ENCODE measurements at places on chromosomes 16 and 17.

GRCh38 chr17:31915456-31916100, 14.1 kb upstream of the UTP6 start:
- no peak for DNase-seq

- DNase-seq = no peak
These were observed 18.0 kb downstream of the FOXF1 start for GRCh38 chr16:86528061-86528929.

GRCh38 chr17:7147772-7148171, 31.4 kb downstream of the ASGR1 start:
- no peak for DNase-seq

DNA sequence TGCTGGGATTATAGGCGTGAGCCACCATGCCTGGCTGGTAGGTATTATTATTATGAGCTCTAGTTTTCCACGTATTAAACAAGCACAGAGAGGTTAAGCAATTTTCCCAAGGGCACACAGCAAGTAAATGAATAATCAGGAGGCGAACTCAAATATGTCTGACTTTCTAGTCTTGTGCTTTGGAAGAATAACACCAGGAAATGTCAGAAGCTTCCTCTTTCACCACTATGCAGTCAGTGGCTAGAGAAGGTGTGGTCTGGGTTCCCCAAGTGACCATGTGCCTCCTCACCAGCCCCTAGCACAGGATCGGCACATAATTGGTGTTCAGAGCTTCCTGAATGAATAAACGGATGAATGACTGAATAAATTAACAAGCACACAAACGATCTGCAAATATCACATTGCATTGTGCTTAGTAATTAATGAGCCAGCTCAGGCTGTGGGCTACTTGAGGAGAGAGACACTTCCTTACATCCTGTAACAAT, 21.6 kb upstream of the SCNN1B start:
- no peak for DNase-seq

DNA sequence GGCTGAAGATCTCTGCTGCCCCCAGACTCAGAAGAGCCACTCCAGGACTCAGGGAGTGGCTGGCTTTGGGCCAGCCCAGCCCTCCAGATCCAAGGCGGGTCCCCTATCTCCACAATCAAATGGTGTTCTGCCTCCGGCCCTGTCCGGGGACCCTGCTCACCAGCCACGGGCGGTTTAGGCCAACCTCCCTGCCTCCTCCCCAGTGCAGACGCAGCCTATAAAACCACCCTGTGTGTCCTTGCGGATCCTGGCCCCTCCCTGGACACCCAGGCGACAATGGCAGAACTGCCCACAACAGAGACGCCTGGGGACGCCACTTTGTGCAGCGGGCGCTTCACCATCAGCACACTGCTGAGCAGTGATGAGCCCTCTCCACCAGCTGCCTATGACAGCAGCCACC, at the start of gene SLC12A3:
TSS of gene SLC12A3 (plus strand) at position 248 of the 400 bp plus-strand sequence. CDS start at position 277, 29 bp downstream.
- DNase-seq = no peak

DNA sequence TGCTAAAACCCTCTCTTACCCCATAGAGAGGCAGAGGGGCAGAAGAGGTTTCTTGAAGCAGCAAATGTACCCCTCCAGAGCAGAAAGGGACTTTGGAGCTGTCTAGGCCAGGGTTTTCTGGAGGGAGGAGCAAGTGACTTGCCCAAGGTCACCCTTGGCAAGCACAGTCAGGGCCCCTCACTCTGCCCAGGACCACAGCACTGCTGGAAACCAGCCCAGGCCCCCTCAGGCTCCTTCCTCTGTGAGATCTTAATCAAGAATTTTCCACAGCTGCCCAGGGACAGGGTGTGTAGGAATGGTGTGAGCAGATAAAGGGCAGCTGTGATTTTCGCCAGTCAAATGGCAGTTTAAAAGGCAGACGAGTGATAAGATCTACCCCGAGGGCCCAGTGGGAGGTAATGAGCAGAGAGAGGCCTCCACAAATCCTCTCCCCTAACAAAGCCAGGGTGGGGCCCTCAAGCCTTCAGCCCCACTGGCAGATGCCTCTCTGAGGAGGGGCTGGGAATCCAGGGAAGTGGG, 3.9 kb upstream of the SLC12A3 start:
- DNase-seq = no peak

- no peak for DNase-seq
These were observed 51.3 kb downstream of the FTO start for GRCh38 chr16:53755026-53755910.

DNA sequence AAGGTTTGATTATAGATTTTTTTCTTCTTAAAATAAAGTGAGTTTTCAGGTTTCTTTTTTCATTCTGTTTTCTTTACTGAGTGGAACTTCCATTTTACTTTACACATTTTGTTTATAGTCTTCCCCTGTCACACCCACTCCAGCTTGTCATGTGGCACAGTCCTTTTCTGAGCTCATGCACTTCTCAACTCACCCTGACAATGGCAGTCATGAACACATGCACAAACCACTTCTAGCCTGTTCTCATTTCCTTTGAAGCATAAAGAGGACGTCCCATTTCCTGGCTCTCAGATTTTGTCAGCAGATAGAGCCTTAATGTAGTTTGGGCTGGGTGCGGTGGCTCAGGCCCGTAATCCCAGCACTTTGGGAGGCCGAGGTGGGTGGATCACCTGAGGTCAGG, 168.0 kb downstream of the AHSP start:
- no peak for DNase-seq

- DNase-seq = peak; percentile 31
These were observed 2.0 kb upstream of the ARRB2 start for GRCh38 chr17:4708436-4708835.

DNA sequence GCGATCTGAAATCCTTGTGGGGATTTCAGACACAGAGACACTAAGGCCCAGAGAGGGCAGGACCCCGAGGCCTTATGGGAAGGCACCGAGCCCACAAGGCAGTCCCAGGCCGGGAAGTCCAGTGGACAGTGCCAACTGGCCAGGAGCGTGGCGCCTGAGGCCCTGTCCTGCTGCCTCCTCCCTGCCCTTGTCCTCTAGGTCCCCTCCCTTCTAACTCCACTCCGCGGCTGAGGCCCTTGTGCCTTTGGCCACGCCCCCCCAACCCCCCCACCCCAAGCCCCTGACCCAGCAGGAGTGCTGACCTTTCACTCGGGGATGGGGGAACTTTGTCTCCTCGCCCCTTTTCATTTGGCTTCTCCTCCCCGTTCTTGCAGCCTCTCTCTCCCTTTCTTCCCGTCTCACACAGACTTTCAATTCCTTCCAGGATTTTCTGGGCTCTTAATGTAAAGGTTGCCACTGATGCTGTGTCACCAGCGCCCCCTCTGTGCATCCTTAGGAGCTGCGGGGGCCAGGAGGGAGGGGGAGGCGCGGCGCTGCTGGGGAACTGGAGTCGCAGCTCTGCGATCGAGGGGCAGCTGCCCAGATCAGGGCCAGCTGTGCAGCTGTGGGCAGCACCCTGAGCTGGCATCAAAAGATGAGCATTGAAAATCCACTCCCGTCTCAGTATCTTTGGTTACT, 29.1 kb downstream of the CRHR1 start:
- no peak for DNase-seq

DNA sequence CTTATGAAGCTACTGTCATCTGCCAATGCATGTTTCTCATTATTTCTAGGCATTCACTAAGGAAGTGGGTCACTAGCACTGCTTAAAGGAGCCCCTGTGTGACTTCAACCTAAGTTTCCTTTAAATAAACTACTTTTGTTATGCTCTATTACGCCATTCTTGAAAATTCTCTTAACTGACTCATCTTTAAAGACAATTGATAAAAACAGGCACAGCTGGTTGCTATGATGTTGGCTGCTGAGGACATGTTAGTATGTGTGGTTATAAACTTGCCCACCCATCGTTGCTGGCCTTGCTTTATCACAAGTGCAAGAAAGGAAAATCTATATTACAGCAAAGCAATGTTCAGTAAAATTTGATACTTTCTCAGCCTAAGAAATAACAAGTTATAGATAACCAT, 75.8 kb upstream of the CNTNAP4 start:
- DNase-seq = no peak

GRCh38 chr17:70169709-70170597, 621 bp downstream of the KCNJ2 start:
- no peak for DNase-seq

DNA sequence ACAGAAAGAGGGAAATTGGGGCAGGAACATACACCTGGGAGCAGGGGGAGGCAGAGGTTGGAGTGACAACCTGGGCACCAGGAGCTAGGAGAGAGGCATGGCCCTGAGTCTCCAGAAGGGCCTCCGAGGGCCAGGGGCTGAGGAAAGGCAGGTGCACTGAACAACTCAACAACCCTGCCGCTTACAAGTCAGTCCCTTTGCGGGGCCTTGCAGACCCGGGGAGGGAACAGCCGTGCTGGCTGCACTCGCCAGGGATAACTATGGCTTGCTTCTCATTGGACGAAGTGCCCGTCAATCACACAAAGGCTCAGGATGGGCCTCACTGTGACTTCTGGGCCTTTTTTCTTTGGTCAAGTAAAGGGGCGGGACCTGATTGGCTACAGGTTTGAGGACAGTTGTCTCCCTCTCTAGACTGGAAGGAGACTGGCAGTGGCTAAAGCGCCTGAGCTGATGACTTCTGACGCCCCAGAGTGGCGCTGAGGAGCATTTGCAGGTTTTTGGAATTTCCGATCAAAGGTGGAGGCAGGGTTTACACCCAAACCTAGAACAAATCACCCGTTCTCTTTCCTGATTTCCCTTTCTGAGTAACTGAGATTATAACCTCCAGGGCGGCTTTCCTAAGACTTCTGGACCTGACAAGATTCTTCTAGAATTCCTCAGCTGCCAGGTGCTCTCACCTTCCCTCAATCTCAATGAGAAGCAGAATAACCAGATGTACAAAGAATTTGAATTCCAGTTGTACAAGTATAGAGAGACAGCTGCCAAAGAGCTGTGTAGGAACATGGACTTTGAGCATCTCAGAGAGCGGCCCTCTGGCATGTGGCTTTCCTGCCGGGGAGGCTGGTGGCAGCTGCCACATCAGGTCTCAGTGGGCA, 27.6 kb upstream of the ST6GALNAC2 start:
- DNase-seq = peak; percentile 69

DNA sequence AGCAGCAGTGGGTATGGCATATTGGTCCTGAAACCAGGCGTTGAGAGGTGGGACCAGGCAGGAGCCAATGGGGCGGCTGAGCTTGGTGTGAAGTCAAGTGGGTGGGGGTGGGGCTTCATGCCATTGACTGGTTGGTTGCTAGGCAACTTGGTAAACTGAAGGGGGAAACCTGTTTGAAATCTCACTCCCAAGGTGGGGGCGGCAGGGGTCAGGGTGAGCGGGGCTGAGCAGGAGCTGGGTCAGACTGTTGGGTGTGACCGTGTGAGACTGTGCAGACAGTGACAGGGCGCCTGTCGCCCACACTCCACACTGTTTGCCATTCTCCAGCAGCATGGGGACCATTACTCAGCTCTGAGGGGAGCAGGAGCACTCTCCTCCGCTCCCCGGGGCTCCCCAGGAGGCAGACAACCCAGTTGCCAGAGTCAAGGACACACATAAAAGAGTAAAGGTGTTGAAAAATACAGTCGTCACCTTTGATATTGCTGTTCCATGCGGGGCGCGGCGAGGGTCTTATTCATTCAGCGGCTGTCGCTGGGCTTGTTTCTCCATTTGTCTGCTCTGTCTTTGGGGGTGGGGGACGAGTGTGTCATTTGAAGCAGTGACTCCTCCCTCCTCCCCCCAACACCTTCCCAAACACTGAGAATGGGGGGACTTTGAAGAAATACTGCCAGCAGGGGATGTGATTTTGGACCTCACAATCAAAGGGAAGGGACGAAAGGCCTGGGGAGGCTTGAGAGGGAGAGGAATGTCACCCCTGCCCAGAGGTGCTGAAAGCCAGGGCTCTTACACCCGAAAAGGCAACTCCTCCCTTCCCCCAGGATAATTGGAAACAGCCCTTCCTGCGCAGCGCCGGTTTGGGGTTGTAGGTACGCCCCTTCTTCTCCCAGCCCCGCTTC, 1.2 kb upstream of the EFNB3 start:
- peak; percentile 47 for DNase-seq

DNA sequence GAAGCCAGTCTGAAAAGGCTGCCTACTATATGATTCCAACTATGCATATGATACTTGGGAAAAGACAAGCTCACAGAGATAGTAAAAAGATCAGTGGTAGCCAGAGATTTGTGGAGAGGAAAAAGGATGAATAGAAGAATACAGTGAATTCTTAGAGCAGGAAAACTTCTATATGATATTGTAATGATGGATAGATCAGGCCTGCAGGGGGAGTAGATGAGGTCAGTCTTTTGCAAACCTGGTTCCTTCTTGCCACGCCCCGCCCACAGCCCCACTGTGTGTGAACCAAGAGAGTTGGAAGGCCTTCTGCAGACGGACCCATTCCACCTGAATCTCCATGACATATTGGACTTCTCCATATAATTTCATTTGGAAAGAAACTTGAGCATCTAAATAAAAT, 761 bp upstream of the CCL8 start:
- no peak for DNase-seq

DNA sequence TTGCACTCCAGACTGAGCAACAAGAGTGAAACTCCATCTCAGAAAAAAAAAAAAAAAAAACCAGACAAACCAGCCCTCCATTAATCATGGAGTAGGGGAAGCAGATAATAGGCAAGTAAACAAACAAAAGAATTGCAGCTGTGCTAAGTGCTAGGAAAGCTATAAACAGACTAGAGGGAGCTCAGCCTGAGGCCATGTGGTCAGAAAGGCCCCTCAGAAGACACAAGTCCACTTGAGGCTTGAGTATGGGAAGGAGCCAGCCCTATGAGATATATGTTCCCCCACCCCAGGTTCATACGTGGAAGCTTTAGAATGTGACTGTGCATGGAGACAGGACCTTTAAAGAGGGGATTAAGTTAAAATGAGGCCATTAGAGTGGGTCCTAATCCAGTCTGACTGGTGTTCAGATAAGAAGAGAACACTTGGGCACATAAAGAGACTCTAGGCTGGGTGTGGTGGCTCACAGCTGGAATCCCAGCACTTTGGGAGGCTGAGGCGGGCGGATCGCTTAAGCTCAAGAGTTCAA, 132.6 kb upstream of the NOL11 start:
- DNase-seq = no peak

- DNase-seq = peak; percentile 62
These were observed 16.6 kb downstream of the TMEM204 start for GRCh38 chr16:1550069-1550468.

GRCh38 chr16:85005285-85006069, 5.9 kb downstream of the ZDHHC7 start:
- DNase-seq = peak; percentile 45

DNA sequence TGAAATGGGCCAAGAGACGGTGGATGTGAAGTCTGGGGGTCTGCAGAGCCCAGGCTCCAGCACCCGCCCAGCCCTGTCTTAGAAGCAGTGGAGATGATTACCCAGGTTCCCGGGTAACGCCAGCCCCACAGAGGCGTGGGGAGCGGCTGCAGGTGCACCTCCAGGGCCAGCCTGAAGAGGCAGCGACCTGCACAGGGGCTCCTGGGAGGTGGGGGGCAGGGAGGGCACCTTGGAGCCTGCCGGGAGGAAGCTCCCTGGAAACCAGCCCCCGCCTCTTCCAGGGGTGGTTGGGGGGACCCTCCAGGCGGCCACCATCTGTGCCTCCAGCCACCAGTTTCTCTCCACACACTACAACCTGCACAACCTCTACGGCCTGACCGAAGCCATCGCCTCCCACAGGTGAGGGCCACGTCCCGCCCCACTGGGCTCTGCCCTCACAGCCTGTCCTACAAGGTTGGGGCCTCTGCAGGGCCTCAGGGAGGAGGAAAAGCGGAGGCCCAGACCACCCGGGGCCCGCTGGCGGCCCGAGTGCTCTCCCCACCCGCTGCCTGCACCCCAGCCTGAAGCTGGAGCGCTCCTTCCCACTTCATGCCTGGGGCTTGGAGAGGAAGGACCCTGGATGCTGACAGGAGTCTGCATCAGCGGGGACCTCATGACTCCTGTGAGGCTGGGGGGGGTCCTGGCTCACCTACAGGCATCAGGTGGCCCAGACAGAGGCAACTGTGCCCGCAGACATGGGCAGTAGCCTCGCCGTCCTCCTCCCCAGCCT, 10.5 kb downstream of the GAA start:
- DNase-seq = no peak

Data from G401 (cell line).